ENCODE measurements at places on chromosomes 13 and 19.

DNA sequence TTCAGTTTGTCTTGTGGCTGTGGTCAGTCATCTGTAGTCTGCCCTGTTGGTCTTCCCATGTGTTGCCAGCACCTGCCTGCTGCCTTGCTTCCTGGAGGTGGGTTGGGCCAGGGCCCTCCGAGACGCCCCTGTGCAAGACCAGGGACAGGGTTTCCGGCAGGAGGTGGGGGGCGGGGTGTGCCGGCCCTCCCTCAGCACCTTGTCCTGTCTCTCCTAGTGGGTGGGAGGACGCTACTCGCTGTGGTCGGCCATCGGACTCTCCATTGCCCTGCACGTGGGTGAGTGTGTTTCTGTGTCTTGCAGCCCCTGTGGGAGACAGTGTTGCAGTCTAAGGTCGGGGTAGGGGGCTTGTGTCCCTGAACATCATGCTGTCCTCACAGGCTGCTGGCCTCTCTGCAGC lies 11.2 kb upstream of the PDCD2L start:
- DNase-seq = no peak

GRCh38 chr13:86792153-86792651 lies 879.0 kb upstream of the SLITRK5 start:
- DNase-seq = no peak

GRCh38 chr19:45211751-45212381 lies 33.3 kb downstream of the BLOC1S3 start:
- DNase-seq = no peak

DNA sequence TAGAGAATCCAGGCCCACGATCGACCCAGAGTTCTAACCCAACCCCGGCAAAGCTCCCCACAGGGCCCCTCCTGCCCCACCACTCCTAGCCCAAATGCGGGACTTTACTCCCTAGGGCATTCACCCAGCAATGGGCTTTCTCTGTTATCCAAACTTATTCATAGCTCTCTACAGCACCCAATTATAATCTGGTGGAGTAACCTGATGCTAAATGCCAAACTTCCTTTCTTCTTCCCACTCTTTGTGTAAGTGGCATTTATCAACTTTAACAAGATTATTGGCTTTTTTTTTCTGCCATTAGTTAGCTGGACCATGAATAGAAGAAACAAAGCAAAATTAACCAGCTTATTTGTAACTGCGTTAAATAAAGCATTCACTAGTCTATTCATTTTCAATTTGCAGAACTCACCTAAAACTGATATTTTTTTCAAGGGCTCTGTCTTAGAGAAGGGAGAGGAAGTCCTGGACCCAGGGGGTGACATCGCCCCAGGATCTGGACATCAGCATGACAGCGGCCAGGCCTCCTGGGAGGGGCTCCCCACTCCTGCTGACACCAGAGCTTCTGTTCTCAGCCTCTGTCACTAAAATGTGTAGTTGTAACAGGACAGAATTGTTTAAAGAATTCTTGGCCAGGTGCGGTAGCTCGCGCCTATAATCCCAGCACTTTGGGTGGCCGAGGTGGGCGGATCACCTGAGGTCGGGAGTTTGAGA lies 1.5 kb downstream of the FAM124A start:
- DNase-seq = no peak

GRCh38 chr19:31952693-31953092 lies 392.7 kb upstream of the ZNF507 start:
- DNase-seq = no peak

DNA sequence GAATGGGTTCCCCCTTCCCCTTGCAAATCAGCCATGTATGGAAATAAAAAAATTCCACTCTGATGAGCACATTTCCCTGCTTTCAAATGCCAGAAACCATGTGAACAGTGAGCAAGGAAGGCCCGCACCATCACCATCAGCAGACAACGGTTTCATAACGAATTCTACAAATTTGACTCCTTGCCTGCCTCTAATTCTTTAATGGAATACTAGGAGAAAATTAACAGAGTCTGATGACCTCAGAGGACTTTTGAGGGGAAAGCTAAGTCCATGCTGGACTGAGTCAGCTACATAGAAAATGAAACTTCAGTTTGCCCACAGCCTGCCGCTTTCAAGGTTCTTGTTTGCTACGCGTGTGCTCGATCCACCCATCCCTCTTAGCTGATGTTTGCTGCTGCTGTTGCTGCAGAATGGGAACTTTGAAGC lies 46.7 kb upstream of the KL start:
- DNase-seq = no peak

DNA sequence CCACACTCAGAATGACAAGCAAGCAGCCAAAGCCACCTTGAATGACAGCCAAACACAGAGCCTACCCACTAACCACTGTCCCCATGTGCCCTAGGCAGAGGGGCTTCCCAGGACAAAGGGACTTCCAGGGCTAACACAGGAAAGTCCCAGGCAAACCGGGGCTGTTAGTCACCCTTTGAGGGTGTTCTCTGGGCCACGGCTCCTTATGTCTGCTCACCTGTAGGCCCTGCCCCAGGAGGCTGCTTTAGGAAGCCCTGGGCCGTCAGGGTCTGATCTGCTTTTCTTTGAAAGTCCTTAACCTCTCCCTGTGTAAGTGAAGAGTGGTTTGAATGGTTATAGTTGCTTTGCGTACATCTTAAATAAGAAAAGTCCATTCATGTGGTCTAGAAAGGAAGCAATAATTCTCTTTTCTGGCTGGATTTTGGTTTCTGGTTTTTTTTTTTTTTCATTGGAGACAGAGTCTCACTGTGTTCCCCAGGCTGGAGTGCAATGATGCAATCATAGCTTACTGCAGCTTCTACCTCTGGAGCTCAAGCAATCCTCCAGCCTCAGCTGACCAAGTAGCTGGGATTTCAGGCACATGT lies 161.4 kb downstream of the EFNB2 start:
- no peak for DNase-seq

DNA sequence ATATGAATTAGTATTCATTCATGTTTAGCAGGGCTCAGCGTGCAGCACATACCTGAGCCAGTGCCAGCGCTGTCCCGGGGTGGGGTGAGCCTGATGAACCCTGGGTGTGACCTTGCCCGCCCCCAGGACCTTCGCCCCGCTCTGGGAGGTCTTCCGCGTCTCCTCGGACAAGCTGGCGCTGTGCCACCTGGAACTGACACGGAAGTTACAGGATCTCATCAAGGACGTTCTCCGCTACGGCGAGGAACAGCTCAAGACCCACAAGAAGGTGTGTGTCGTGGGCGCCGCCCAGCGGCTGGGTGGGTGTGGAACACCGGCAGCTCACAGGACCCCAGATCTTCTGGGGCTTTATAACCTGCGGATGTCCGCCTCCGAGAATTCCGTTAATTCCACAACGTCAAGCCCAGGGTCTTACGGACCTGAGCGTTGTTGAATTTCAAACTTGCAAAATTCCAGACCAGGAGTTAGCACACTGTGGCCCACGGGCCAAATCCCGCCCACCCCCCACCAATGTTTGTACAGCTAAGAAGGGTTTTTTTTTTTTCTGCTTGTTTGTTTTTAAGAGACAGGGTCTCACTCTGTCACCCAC lies 15.4 kb downstream of the FCHO1 start:
- peak; percentile 86 for DNase-seq

- DNase-seq = no peak
Observed at GRCh38 chr19:56885173-56885985, 44.9 kb upstream of the PEG3 start.

GRCh38 chr13:110154410-110154933 lies 152.5 kb downstream of the COL4A1 start:
- no peak for DNase-seq

DNA sequence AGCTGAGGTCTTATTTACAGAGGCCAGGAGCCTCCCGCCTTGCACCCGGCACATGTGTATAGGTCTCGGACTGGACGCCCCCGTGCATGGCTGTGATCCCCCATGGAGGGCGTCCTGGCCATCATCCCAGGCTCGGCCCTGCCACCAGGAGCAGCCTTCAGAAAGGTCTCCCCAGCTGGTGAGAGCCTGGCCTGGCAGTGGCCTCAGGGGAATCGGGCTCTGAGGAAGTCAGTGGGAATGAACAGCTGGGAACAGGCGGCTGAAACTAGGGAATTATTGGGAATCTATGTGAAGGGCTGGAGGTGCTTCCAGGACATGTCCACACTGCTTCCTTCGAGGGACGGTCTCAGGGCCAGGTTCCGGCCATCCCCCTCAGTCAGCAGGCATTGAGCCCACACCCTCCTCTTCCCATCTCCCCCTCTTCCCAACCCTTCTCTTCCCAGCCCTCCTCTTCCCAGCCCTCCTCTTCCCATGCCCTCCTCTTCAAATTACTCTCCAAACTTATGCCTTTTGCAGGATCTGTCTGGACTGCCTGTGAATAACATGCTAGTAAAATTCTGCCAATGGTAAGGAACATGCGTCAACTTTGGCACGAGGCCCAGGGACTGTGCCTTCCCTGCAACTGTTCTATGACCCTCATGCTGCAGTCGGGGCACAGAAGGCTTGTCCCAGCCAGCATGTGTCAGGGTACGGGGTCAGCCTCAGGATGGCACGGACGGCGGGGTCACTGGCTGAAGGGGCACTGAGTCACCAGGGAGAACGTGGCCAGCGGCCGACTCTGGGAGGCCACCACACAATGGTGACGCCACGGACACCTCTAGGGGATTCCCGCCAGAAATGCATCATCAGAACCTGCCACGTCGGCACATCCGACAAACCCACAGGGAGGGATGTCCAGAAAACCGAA lies 24.2 kb upstream of the C13orf46 start:
- no peak for DNase-seq

GRCh38 chr19:4295972-4296771 lies 6.0 kb downstream of the TMIGD2 start:
- DNase-seq = no peak

DNA sequence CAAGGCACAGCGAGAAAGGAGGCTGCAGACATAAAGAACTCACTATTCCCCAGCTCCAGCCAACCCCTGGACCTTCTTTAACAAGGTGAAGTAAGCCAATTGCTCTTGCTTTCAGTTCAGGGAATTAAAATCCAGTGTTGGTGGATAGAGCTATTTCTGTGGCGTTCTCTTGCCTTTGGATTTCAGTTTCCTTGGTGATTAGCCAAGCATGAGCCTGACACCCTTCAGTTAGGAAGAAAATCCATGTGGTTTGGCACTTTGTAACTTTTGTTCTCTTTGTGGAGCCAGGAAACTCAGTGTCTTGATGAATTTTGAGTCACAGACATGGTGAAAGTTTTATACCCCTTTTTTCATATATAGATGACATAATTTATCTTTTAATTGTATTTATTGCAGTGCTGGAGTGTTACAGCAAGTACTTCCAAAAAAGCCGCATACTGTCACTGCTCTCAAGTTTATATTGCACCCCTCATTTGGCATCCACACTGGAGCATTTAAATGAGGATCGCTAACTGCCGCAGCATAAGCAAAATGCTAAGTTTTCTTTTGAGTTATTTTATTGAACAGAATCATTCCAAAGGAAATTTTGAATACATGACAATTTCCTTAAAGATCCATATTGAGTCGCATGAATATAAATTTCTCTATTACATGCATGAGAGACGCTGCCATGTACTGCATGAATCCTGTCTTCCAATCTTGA lies 406.8 kb downstream of the MYO16 start:
- no peak for DNase-seq

GRCh38 chr19:32895384-32895783 lies 25.8 kb upstream of the SLC7A9 start:
- no peak for DNase-seq

GRCh38 chr19:18975011-18975410 lies 34.0 kb upstream of the HOMER3 start:
- no peak for DNase-seq

- no peak for DNase-seq
Observed at GRCh38 chr13:45907503-45907902, 56.0 kb upstream of the SIAH3 start.

- DNase-seq = no peak
Observed at GRCh38 chr19:33719366-33720154, 77.1 kb upstream of the KCTD15 start.

GRCh38 chr19:49196527-49197240 lies 39.1 kb downstream of the TRPM4 start:
- DNase-seq = no peak

DNA sequence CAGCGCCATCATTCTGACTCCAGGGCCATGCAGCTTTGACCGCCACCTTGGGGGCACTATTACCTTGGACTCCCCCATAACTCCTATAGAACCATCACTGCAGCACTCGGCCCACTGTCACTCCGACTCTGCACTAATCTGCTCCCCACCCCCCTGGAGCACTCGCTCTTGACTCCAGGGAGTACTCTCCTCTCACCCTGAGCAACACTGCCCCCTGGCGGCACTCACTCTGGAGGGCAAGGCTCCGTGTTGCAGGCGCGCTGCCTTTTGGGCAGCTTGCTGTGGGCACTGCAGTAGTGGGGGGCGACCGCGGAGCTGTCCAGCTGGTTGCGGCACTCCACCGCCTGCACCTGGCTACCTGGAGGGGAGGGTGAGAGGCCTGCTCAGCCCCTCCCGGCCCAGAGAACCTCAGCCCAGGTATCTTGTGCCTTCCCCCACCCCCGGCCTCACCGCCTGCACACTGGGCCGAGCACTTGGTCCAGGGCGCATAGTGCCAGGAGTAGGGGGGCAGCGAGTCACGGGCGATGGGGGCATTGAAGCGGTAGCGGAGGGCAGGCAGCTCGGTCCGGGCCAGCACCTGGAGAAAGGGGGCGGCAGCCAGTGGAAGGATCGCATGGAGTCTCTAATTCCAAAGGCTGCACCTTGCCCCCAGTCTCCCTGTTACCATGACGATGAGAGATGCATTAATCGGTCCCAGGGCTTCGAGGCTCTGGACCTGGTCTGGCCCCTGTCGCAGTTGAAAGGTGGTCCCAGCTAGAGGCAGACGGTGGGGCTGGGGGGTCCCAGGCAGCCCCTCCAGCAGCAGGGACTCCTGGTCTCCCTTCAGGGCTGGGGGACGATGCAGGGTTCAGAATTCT lies 8.9 kb upstream of the MYO1F start:
- DNase-seq = peak; percentile 40

- no peak for DNase-seq
Observed at GRCh38 chr19:17944301-17944700, 11.5 kb downstream of the CCDC124 start.

- no peak for DNase-seq
Observed at GRCh38 chr13:87333599-87333998, 337.6 kb upstream of the SLITRK5 start.

DNA sequence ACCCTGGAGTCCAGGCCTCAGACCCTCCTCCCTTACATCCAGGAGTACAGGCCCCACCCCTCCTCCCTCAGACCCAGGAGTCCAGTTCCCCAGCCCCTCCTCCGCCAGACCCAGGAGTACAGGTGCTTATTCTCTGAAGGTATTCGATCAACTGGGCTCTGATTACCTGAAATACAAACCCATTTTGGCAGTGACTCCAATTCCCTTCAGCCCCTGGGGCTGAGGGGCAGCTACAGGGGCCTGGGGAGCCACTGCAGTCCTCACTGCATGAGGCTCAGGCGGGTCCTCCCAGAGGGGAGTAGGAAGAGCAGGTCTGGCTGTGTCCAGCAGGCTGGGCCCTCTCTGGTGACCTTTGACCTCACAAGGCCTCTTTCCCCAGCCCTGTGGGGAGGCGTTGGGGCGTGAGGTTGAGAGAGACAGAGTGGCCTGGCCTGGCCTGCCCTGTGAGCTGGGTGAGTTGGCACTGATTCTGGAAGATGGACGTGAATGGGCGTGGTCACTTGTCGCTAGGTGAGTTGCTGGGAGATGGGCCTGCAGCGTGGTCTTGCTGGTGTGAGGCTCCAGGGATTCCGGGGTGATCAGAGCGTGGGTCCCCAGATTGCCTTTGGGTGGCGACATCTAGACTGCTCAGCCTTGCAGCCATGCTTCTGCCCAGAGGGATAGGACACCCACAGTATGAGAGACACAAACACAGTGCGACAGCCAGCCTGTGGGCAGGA lies 3.1 kb downstream of the BCAT2 start:
- peak; percentile 52 for DNase-seq

GRCh38 chr13:99867535-99868257 lies 103.9 kb downstream of the ZIC5 start:
- no peak for DNase-seq
